ENCODE measurements at places on chromosomes 2 and 18.

GRCh38 chr2:65040400-65041261, 15.6 kb upstream of the CEP68 start:
- DNase-seq, result no peak

GRCh38 chr2:155318710-155319109, 620.2 kb downstream of the KCNJ3 start:
- DNase-seq, result no peak

GRCh38 chr2:35989503-35989902, 366.1 kb upstream of the CRIM1 start:
- no peak for DNase-seq

DNA sequence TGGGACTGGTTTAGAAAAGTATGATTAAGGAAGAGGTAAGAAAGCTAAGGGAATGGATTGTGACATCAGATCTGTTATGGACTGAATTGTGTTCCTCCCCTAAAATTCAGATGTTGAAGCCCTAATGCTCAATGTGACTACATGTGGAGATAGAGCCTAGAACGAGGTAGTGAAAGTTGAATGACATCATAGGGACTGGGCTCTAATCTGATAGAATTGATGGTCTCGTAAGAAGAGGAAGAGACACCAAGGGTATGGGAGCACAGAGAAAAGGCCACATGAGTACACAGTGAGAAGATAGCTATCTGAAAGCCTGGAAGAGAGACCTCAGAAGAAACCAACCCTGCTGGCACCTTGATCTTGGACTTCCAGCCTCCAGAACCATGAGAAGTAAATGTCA, 178.3 kb downstream of the TRIB2 start:
- no peak for DNase-seq

- no peak for DNase-seq
Observed at GRCh38 chr18:39558658-39559057, 1993.1 kb upstream of the CELF4 start.

GRCh38 chr2:213932-214693, 49.7 kb downstream of the SH3YL1 start:
- no peak for DNase-seq

DNA sequence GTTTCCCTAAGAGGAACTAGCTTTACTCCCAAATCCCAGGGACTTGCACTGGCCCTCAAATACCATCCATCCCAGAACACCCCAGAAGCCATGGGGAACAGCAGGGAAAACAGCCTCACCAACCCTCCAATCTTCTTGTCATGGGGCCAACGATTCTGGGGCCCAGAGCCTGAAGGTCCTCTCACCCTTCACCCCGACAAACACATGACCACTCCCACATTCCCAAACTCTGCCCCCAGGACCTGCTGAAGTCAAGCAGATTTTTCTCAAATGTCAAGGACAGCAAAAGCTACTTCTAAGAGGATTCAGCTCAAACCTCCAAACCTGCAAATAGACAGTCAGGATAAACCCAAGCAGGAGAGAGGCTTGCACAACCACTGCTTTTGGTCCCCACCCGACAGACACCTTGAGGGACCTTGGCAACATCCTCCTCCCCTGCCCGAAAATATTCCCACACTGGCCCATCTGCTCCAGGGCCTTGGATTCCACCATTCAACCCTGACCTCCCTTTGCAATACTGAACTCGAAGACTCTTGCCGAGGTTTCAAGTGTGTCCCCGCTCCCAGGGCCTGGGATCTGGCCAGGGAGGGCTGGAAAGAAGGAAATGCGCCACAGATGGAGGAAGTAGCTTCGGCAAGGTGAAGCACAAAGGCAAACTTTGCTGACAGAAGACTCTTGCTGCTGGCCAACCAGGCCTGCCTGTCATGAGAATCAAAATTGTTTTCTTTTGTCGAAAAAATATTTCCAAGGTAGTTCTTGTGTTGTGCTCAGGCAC, 143.3 kb downstream of the ZFP36L2 start:
- DNase-seq, result no peak

DNA sequence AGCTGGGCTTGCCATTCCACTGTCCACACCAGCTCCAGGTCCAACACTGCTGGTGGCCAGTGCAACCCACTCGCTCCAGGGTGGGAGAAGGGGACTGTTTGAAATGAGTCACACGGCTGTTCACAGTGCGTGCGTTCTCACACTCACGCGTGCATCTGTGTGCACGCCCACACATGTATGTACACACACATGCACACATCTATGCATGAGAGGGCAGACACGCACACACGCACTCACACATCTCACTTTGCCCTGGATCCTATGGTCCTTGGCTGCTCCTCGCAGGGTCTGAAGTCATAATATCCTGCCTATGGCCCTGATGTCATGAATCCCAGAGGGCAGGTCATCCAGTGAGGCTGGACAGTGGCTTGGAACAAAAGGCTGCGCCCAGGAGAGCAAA, 182.8 kb downstream of the EIPR1 start:
- DNase-seq, result no peak

GRCh38 chr18:75317703-75318102, 107.1 kb downstream of the TSHZ1 start:
- no peak for DNase-seq

DNA sequence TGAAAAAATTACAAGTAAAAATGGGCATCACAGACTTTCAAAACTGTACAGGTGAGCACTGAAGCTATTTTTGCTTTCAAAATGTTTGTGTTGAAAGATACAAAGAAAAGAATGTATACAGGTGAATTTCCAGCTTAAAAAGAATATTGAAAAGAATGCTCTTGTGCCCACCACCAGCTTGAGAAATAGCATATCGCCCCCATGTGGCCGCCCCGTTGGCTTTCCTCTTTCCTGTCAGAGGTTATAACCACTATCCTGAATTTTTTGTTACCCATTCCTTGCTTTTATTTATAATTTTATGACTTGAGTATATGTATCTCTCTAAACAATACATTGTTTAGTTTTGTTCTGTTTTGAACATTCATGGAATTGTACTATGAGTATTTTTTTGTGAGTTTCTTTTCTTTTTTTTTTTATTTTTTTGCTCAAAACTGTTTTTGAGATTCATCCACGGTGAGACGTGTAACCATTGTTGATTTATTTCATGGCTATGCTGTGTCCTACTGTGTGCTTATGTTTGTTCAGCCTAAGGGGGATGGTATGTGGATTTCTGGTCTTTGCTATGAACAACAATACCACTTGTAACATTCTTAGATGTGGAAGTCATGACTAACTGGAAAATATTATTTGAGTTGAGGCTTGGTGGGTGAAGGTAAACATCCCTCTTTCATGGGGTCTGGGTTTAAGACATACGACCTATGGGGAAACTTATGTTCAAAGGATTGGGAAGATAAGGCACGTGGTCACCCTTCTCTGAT, 11.6 kb downstream of the TRPM8 start:
- no peak for DNase-seq

DNA sequence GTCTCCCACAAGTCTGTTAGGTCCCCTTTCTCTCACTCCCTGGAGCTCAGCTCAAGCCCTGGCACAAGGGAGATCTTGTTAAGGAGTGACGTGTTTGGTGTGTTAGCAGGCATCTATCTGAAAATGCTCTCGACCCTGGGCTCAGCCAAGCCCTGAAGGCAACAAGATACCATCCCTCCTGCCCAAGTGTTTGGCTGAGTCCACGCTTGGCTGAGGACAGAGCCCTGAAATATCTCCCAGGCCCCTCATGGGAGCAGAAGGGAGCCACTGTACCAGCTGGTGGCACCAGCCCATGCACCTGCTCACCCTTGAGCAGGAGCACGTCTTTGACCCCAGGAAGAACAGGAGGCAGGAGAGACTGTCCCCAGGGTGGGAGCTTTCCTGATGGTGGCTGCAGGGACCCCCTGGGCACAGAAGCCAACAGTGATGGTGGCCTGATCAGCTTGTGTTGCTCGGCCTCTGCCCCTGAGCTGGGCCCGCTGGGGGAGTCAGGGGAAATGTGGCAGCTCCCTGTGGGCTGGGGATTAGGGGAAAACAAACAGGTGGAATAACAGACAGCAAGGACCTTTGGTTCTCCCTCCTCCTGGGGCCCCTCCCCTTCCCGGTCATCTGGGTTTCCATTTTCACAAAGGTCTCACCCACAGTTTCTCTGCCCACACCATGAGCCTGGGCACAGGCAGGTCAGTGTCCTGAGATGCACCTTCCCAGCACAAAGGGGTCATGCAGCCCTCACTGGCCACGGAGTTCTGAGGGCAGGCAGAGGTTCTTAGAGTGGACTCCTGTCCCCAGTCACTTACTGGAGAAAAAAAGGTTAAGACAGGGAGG, 91.6 kb downstream of the RHOB start:
- DNase-seq, result no peak

GRCh38 chr2:20930928-20931327, 108.0 kb upstream of the LDAH start:
- no peak for DNase-seq

- no peak for DNase-seq
Observed at GRCh38 chr18:52216666-52217065, 123.3 kb upstream of the DCC start.

DNA sequence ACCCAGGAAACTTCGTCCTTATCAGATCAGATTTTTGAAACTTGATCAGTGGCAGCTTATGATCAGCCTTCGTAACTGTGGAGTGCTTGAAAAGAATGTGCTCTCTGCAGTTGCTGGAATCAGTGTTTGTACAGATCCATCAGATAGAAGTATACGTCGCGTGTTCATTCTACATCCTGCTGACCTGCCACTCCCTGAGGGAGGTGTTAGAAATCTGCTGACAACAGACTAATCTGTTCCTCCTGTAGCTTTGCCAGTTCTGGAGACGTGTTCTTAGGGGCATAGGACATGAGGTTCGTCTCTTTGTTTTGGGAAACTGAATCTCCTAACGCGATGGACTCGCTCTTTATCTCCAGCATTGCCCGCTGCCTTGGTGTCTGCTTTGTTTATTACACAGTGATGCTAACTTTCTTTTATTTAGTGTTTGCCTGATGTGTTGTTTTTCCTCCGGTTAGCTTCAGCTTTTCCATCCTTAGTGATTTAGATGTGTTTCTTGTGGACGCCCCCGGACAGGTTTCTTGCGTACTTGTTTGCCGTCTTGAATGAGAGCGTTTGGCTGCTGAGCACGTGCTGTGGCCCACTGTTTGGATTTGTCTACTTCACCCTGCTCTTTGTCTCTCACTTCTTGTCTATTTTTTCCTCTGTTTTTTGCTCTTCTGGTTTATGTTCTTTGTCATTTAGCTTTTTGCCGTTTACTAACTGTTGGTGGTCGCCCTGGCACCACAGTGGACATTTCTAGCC, 17.4 kb upstream of the GAL3ST2 start:
- DNase-seq, result no peak

GRCh38 chr2:75012080-75012479, 53.6 kb downstream of the POLE4 start:
- no peak for DNase-seq

GRCh38 chr2:66431846-66432587, 2.9 kb upstream of the MEIS1 start:
- no peak for DNase-seq

DNA sequence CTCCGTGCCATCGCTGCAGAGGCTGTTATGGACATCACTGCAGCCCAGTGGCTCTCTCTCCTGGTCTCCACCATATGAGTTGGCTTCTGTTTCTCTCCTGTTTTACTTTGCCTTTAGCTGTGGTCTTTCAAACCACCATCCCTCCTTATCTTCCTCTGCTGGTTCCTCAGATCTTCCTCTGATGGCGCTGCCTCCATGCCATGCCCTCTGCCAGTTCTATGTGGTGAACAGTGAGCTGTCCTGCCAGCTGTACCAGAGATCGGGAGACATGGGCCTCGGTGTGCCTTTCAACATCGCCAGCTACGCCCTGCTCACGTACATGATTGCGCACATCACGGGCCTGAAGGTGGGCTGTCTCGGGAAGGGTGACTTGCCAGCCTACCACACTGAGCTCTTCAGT, 13.1 kb downstream of the TYMS start:
- no peak for DNase-seq

DNA sequence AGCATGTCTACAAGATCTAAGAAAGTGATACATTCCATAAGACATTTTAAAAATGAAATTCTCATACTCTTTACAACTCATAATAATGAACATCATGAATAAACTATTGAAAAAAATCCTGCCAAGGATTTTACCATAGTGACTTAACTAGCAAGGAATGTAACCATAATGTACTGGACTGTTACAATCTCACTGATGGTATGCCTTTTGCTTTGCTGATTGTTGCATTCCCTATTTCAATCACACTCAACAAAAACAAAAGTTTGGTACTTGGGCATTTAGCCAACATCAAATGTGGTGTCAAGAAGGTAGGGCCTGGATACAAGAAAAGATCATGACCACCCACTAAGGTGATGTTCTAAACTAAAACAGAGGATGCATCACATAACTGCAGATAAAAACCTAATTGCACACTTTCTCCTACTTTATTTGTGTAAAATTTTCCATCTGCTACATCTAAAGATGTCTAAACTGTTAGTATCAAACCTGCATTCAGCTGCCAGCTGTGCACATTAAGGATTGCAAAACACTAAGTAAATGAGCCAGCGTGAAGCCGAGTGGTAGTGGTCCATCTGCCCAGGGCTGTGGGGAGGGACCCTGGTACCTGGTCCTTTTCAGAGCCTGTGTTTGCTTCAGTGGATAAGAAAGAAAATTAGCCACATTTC, 564.4 kb downstream of the ZEB2 start:
- DNase-seq, result no peak

DNA sequence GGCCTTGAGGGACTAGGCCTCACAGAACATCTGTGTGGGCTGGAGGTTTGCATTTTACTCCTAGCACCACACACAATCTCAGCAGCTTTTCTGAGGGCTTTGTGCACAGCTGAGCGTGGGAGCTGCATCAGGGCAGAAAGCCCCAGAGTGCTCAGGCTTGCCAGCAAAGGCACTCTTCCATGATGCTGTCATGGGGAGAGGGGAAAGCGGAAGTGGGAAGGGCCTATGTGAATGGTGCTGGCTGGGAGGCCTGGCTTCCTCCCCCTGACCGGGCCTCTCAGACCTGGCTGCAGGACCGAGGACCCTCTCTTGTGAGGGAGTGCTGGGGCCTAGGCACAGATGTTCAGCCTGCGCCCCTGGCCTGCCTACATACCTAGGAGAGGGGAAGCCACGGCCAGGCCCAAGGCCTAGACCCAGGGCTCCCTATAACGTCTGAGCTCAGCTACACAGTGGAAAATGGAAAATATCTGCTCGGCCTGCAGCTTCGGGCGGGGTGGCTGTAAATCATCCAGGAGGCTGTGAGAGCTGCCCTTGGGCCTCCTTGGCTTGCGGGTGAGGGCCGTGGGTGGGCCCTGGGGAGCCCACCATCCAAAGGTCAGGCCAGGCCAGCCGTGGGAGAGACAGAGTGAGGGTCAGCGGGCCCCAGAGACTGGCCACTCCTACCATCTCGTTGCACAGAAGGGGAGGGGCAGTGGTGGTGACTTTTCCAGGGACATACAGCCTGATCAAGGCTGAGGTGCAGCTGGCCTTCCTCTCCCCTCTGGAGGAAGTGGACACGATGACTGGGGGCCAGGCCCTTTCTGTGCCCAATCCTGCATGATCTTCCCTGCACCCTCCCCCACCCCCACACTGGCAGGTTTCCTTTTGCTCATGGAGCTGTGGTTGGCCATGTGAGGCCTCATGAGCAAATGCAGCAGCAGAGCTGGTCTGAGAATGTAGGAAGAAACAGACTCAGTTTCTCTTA, 22.8 kb downstream of the GLI2 start:
- no peak for DNase-seq

- DNase-seq, result no peak
Observed at GRCh38 chr18:355678-356077, 87.8 kb upstream of the THOC1 start.

Data from NCI-H1436 treated with DMSO at 0.1 percent for 48 hours (cell line).